ENCODE measurements at places on chromosomes 4 and X. TPM values are rescaled to one million over a fixed set of nuclear protein-coding genes. Genes with fewer than 3 reads are reported as not detected.

Gene BMP15
- polyA plus RNA-seq, result not detected

Gene DKK2
- 2.6 TPM for polyA plus RNA-seq

- no peak for DNase-seq
These were observed 516.5 kb upstream of the CNKSR2 start for GRCh38 chrX:20857746-20858145.

- DNase-seq, result no peak
These were observed 17.1 kb upstream of the PCDH10 start for GRCh38 chr4:133131829-133132460.

- DNase-seq, result peak; percentile 4
These were observed 460.5 kb upstream of the CNKSR2 start for GRCh38 chrX:20913760-20914159.
